ENCODE measurements at places on chromosomes 13 and 19. TPM values are rescaled to one million over a fixed set of nuclear protein-coding genes. Genes with fewer than 3 reads are reported as not detected.

- DNase-seq = no peak
These were observed 94.7 kb downstream of the CDADC1 start for GRCh38 chr13:49342454-49342853.

DNA sequence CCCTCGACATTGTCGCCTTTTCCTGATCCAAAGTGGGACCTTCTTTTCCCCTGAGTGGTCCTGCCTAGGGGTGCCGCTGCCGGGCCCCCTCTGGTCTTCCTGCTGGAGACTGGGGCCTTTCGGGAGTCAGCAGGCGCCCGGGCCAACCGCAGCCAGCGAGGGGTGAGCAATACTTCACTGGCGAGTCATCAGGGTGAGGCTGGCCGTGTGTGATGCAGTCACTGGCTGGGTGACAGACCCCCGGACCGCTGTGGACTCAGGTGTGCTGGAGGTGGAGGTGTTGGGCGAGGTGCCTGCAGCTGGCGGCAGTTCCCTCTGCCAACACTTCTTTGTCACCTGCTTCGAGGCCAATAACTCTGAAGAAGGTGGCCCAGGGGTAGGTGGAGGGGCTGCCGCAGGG is 1.5 kb upstream of the CGB5 start:
- DNase-seq = no peak

GRCh38 chr13:110388108-110388943 is 81.2 kb downstream of the COL4A2 start:
- DNase-seq = peak; percentile 87

- DNase-seq = no peak
These were observed 75.7 kb upstream of the UBL3 start for GRCh38 chr13:29926098-29926476.

DNA sequence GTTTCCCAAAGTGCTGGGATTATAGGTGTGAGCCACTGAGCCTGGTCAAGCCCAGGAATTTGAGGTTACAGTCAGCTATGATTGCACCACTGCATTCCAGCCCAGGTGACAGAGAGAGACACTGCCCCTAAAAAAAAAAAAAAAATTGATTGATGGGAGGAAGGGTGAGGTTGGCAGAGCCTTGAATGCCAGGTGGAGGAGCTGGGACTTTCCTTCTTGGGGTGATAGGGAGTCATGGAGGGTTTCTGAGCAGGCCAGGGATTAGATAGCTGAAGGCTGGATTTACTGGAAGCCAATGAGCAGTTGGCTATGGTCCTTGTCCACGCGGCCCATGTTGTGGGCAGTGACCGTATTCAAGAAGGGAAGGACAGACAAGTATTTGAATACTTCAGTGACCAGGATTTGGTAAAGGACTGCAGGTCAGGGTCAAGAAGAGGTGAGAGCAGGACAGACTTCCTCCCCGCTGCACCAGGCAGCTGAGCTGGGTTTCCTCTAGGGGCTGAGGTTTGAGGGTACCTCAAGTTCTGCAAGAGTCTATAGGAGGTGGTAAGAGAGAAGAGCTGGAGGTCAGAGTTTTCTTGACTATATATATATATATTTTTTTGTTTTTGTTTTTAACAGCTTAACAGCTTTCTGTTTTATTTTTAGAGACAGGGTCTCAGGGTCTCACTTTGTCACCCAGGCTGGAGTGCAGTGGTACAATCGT is 6.9 kb upstream of the ICAM4 start:
- DNase-seq = no peak

- peak; percentile 17 for DNase-seq
These were observed 4.9 kb upstream of the CLEC17A start for GRCh38 chr19:14577885-14578427.

DNA sequence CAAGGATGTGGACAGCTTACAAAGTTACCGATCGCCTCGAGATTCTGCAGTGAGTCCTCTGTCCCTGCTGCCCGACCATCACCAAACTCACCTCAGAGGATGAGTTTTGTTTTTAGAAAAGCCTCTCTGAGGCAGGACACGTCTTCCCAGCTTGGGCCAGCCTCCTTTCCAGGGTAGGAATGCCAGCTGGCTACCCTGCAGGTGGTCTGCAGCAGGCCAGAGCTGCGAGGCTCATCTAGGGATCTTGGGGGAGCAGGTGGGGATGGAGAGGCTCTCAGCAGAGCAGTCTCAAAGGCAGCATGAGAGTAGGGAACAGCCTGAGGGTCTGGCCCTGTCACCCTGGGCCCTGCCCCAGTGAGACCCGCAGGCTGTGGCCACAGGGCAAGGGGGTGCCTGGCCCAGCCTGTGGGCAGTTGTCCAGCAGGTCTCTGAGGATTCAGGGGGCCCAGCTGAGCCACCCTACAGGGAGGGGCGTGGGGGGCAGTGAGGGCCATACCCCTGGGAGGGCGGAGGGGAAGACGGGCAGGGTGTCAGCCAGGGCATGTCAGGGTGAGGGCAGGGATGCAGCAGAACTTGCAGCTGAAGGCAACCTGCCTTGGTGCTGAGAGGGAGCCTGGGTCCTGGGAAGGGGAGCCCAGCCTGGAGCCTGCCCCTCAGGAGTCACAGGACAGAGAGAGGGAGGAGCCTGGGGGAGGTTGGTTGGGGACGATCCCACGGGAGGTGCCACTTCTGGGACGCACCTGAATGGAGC is 57.3 kb upstream of the TPM4 start:
- no peak for DNase-seq

DNA sequence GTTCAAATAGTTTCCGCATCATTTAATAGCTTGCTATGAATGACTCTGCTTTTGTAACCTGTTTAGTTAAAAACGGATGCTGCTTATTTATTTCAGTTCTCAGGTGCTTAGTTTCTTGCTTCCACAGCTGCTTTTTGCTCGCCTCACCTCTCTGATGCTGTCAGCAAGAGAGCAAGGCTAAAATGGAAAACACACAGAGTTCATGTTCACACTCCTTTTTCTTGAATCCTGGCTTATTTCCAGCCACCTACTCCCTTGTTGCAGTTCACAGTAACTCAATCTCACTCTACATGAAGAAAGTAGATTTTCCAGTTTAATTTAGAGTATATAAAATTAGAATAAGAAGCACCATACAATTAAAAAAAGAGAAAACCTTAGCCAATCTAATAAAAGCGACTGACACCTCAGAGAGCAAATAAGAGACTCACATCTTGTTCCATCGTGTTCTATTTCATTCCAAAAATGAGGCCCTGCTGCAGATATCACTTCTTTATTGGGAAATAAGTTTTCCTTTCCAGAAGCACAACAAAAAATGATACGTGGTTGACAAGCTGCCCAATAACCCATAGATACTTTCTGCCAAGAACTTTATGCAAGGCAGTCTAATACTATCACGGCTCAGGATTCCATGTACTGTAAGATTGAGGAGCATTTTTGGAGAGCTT is 326.1 kb upstream of the SLITRK1 start:
- DNase-seq = no peak

DNA sequence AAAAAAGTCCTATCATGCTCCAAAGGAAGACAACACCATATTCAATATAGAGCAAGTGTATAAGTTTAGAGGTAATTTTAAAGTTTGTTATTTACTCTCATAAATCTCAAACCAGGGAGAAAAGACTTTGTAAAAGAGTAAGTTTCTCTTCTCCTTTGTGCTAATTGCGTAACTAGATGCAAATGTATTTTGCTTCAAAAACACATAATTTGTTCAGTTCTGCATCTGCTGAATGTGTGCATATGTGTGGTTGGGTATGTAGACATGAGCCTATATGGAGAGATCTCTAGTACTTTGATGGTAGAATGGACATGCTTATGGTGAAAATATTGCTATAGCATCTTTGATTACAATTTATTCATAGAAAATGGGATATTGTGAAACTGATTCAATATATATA is 17.8 kb upstream of the MIR17HG start:
- no peak for DNase-seq

DNA sequence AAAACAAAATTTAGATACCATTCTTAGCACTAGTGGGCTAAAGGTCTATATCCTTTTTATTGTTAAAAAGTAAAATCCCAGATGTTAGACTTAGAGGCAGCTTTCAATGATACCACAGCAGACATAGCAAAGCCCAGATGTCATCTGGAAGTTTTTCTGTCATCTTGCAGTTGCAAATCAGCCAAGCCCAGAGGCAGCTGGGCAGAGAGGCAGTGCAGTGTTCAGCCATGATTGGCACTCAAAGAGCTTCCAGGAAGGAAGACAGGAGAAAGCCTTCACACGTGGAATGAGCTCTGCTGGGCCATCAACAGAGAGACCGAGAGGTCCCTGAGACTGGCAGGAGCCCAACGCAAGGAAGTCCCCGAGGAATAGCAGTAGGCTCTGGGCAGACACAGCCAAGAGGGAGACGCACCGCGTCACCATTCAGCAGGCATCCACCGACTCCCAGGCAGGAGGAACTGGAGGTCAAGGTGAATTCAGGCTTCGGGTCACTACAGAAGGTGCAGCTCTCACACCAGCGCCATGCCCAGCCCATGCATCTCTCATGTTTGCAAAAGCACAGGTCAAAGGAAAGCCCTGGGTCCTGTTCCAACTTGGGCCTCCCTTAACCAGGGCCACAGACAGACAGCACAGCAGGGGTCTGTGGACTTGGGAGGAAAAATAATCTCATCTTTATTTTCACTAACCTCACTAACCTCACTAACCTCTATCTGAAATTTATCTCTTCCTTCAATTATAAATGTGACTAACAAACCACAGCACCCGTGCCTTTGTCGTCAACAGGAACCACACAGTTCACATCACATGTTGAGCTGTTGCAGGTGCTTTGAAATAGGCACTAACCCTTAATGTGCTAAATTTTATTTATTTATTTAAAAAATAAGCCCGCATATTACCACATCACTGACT is 54.9 kb downstream of the TUBGCP3 start:
- DNase-seq = no peak

DNA sequence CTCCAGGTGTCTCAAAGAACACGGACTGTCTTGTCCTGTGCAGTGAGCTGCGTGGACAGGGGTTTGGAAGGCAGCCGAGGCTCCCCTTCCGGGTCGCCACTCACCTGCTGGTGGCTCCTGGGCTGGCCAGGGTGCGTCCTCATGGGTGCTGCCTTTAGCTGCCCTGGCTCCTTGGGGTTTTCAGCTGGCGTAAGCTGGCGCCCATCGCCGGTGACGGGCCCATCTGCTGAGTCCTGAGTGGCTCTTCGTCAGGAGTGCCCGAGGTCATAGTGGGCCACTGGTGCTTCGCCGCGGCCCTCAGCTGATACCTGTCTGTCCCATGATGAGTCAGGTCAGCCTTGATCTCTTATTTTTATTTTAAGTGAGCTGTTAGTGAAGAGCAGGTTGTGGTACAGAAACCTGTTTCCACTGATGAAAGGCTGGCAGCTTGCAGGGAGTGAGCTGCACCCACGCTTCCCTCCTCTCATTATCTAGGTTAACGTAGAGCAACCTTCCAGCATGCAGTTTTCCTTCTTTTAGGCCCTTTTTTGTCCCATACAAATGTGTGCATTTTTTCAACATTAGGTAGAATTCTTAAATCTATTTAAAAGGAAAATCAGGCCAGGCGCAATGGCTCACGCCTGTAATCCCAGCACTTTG is 18.4 kb downstream of the EPN1 start:
- no peak for DNase-seq

GRCh38 chr13:92097337-92097903 is 699.0 kb downstream of the GPC5 start:
- DNase-seq = no peak

Gene UBE2L5
- total RNA-seq = not detected

Gene WDR88
- total RNA-seq = not detected

Gene IGSF23
- not detected for total RNA-seq

Gene GSX1
- total RNA-seq = not detected

Gene TMEM238
- 0.32 TPM for total RNA-seq

Gene NPAS1
- 1.0 TPM for total RNA-seq

Gene LAIR2
- not detected for total RNA-seq

Gene MATK
- not detected for total RNA-seq

Gene PSG1
- total RNA-seq = 1.4 TPM

Data from LHCN-M2 (cell line).